ENCODE measurements at places on chromosomes 16 and 17. TPM values are rescaled to one million over a fixed set of nuclear protein-coding genes. Genes with fewer than 3 reads are reported as not detected.

Gene ZNF469
- total RNA-seq: 4.4 TPM

Gene C17orf50
- total RNA-seq: not detected

Gene TEN1
- total RNA-seq: 19.3 TPM

Gene AANAT
- 0.55 TPM for total RNA-seq

Gene UNC13D
- 6.3 TPM for total RNA-seq

Gene METTL26
- total RNA-seq: 108 TPM

Gene DPEP3
- total RNA-seq: 0.68 TPM

Gene TP53TG3C
- total RNA-seq: not detected

Gene LRRC37A
- total RNA-seq: 2.0 TPM

Gene CDRT15
- not detected for total RNA-seq

Gene CRISPLD2
- total RNA-seq: 2.1 TPM

Gene GAST
- not detected for total RNA-seq

Gene RNF151
- total RNA-seq: 0.28 TPM

Gene NECAB2
- total RNA-seq: 11.7 TPM
